Dorsolateral prefrontal cortex (tissue), 122 donors: ENCODE measurements at places on chromosomes 12 and 14. TPM values are rescaled to one million over a fixed set of nuclear protein-coding genes. Genes with fewer than 3 reads are reported as not detected.

Gene CELA1
- total RNA-seq: not detected

DNA sequence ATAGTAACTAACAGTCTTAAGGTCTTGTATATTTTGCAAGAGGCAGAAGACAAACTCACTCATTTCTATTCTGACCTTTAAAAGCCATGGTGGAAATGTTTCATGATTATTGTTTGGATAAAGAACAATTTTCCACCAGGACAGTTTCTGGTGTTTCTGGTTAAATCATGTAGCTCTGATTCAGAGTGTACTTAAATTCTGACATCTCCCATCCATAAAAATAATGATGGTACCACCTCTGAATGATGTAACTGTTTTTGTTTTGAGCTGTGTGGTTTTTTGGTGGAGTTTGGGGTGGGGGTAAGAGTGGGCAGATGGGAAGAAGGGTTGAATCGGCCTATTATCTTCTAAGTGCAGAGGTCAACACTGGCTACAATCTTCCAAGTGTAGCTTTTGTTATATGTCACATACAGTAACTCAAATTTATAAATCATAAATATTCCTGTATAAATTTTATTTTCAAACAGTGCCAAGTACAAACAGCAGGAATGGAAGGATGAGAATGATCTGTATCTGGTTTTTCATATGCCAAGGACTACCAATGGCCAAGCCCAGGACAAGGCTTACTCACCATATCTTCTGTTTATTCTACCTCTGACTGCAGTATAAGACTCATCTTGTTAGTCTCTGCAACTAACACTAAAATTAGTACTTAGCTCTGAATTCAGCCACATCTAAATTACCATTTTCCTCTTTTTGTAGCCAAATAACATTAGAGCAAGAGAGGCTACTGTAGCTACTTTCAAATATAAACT lies 108.7 kb downstream of the BCAT1 start:
- no peak for DNase-seq

Gene MYO1H
- total RNA-seq: 0.99 TPM

Gene GLT1D1
- total RNA-seq: 43.7 TPM

GRCh38 chr12:64670019-64670418 lies 59.7 kb downstream of the RASSF3 start:
- no peak for DNase-seq

DNA sequence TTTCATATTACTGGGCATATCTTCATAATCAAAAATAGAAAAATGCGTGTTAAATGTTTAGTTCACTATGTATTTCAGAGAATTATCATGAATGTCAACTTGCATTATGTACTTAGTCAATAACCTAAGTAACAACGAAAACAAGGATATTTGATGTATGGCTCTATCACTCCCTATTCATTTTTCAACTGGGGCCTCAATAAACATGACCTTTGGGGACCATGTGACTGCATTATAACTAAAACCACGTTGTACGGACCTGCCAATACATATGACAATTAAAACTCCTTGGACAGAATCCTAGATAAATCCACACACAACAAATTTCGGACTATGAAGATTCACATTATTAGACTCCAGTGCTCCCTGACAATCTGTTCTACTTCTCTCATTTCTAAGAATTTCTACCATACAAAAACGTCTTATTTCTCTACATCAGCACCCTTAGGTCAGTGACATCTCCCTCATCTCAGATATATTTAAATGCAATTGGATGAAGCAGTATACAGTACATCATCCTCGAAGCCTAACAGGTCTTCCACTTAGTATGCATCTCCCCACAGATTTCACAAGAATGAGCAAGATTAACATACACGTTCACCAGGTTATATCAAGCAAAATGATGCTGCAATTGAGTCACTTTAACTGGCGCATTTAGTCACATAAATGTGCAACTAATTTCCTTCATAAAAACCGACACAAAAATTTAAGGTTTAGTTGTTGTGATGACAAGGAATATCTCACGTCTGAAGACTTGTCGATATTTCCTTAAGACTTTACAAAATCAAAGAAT lies 1.5 kb downstream of the UBE2N start:
- no peak for DNase-seq

Gene ARHGDIB
- total RNA-seq: 27.0 TPM

DNA sequence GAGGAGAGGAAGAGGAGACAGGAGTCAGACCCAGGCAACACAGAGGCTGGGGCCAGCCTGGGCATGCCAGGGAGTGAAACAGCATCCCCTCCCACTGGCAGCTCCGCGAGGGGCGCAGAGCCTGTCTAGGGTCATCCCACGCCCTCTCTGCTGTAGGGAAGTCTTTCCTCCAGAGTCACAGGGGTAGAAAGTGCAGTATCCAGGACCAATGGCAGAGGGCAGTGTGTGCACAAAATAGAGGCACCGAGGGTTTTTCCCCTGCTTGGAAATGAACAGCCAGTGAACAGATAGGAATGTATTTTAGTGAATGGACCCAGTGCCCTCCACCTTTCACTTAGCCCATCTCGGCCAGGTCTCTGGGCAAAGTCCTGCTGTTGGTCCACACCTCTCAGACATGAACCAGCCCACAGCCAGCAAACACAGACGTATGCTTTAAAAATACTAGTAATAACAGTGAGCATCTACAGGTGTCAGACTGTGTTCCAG lies 9.4 kb upstream of the KRT74 start:
- no peak for DNase-seq

DNA sequence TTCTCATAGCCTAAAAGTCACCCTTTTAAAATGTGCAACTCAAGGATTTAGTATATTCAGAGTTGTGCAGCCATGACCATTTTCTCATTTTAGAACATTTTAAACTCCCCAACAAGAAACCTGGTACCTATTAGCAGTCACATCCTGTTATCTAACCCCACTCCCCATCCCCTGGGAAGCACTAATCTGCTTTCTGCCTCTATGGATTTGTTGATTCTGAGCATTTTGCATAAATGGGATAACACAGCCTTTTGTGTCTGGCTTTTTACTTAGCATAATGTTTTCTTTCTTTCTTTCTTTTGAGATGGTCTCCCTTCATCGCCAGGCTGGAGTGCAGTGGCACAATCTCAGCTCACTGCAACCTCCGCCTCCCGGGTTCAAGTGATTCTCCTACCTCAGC lies 38.6 kb upstream of the YY1 start:
- no peak for DNase-seq

DNA sequence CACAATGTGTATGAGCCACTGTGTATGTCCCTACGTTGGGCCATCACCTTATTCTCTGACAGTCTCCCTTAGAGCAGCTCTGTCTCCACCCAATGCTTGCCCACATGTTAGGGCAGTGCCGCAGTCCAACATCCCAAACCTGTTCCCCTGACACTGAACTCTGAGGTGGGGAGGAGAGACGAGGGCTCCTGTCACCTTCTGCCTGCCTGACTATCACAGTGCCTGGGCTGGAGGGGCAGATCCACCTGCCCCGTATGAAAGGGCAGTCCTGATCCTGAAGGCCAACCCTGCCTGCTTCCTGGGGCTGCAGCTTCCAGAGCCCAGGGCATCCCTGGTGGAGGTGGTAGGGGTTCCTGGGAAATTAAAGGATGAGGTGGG lies 2.2 kb downstream of the TGM1 start:
- no peak for DNase-seq

Gene AQP2
- total RNA-seq: not detected

Gene ATXN7L3B
- total RNA-seq: 76.0 TPM

DNA sequence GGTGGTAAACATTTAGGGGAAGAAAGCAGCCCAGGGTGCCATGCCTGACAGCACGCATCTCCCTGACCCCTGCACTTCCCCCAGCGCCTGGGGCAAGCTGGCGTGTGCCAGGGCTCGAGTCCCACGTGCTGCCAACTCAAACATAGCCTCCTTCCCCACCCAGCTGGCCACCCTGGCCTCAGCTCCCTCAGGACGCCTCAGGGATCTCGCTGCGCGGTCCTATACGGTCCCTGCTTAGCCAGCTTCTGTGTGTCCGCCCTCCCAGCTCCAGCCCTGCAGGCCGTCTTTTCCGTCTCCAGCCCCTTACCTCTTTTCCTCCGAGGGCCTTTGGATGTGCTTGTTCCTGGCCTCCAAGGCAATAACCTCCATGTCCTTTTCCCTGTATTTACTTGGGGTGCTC lies 71.0 kb downstream of the TESC start:
- no peak for DNase-seq

Gene SERPINA12
- total RNA-seq: not detected

Gene HRK
- 5.8 TPM for total RNA-seq

Gene SVOP
- 43.2 TPM for total RNA-seq

Gene CFAP251
- 11.2 TPM for total RNA-seq

Gene CD9
- total RNA-seq: 94.4 TPM

DNA sequence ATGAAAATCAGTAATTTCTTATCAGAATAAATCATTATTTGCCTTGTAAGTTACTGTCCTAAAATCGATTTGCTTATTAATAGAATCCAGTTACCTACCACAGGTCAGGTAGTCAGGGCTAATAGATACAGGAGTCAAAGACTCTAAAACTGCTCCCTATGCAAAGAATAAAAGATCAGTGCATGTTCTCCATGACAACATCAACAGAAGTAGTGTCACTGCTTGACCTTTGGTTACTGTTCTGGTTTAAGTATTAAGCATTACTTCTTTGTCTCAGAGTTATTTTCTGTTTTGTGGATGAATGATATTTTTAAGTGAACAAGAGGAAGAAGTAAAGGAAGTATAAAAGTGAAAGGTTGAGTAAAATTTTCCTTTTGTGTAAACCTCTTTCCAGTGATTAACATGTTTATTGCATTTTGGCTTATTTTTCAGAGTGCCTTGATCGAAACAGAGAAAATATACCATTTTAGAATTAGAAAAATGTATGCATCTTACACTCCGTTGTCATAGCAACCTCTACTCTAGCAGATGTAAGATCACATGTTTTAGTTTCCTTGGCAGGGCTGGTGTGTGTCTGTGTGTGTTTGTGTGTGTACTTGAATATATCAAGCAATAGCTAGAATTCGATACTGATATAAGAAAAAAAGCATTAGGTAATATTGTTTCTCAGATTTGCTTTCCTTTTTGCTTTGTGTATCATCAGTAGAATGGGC lies 44.7 kb downstream of the ABCD2 start:
- no peak for DNase-seq

Gene CPNE6
- total RNA-seq: 65.3 TPM

- DNase-seq: no peak
Observed at GRCh38 chr12:2333491-2334195, 280.9 kb downstream of the CACNA1C start.

Gene CCDC198
- not detected for total RNA-seq

Gene TSPAN11
- 3.8 TPM for total RNA-seq

DNA sequence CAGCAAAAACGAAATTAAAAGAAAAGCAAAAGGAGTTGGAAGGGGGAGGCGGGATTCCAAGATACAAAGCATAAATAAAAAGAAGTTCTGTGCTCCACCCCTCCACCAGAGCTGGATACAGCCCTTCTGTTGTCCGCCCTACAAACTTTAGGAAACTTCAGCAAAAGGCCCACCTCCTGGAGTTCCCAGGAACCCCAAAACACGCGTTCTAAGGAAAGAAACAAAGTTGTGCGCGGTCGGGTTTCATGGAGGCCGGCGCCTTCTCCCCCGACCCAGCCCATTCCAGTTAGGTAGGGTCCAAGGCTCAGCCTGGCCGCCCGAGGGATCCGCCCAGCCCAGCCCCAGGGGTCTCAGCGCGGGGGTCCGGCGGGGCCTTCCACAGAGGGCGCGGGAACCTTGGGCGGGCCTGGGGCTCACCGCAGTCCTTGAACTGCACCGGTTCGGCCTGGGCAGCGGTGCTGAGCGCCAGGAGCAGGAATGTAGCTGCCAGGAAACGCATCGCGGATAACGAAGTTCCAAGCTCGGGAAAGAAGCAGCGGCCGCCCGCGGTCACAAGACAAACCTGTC lies at the start of gene NPC2:
Gene NPC2, minus strand, starts transcription at position 530 of the 567 bp plus-strand sequence. Its CDS starts 31 bp downstream, at position 499.
- no peak for DNase-seq

GRCh38 chr12:12510141-12510540 lies 52.5 kb downstream of the DUSP16 start:
- no peak for DNase-seq

- DNase-seq: no peak
Observed at GRCh38 chr14:60090864-60091519, 731 bp upstream of the PCNX4 start.

GRCh38 chr12:117789195-117789912 lies 179.4 kb downstream of the KSR2 start:
- no peak for DNase-seq

DNA sequence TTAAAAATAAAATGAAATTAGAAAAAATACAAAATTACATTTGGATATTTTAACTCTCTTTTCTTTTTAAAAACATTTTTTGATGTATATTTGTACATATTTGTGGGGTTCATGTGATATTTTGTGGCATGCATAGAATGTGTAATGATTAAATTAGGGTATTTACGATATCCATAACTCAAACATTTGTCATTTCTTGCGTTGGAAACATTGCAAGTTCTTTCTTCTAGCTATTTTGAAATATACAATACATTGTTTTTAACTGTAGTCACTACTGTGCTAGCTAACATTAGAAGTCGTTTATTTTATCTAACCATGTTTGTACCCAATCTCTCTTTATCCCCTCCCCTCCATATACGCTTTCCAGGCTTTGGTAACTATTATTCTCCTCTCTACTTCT lies 13.9 kb upstream of the EIF2S3B start:
- DNase-seq: no peak

Gene B4GALNT1
- total RNA-seq: 74.5 TPM

- DNase-seq: no peak
Observed at GRCh38 chr12:1576410-1577241, 17.8 kb downstream of the FBXL14 start.

- no peak for DNase-seq
Observed at GRCh38 chr14:81710232-81710845, 176.7 kb upstream of the SEL1L start.

- no peak for DNase-seq
Observed at GRCh38 chr12:130713581-130713991, 2.5 kb downstream of the RIMBP2 start.

- DNase-seq: no peak
Observed at GRCh38 chr12:74455429-74455828, 82.2 kb upstream of the ATXN7L3B start.

Gene IL31
- not detected for total RNA-seq

- no peak for DNase-seq
Observed at GRCh38 chr12:126883697-126884096, 1383.3 kb upstream of the TMEM132C start.

Gene TAS2R8
- 1.3 TPM for total RNA-seq

- no peak for DNase-seq
Observed at GRCh38 chr12:93729934-93730333, 52.8 kb downstream of the CRADD start.

GRCh38 chr12:94545935-94546771 lies 86.5 kb upstream of the CEP83 start:
- DNase-seq: no peak

- no peak for DNase-seq
Observed at GRCh38 chr14:68405961-68406360, 386.9 kb downstream of the ZFP36L1 start.

GRCh38 chr14:91284146-91284790 lies 39.8 kb upstream of the GPR68 start:
- DNase-seq: no peak

GRCh38 chr12:120495186-120495730 lies 655 bp upstream of the DYNLL1 start:
- no peak for DNase-seq
